ENCODE measurements at places on chromosomes 6 and 20.

DNA sequence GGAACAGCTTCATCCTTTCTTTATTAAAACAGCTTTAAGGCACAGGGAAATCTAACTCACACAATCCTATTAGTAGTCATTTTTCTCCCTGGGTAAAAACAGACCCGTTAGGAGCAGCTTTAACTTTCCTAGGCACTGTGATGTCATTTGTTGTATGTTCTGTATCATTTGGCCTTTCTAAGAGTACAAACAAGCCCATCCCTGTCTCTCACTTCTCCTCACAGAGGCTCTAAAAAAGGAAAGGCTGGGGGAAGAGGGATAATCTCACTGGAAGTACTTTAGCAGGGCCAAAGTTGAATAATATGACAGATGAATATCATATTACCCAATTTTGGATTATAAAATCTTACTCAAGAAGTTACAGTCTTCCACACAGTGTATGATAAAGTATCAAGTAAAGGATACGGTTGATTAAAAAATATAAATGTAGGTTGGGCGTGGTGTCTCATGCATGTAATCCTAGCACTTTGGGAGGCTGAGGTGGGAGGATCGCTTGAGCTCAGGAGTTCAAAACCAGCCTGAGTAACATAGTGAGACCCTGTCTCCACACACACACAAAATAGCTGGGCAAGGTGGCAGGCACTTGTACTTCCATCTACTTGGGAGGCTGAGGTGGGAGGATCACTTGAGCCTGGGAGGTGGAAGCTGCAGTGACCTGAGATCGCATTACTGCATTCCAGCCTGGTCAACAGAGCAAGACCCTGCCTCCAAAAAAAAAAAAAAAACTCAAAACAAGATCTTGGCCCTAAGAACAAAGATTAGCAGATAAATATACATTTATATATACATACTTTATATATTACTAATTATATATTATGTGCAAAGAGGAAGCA, 7.9 kb downstream of the NUDT3 start:
- DNase-seq = no peak

DNA sequence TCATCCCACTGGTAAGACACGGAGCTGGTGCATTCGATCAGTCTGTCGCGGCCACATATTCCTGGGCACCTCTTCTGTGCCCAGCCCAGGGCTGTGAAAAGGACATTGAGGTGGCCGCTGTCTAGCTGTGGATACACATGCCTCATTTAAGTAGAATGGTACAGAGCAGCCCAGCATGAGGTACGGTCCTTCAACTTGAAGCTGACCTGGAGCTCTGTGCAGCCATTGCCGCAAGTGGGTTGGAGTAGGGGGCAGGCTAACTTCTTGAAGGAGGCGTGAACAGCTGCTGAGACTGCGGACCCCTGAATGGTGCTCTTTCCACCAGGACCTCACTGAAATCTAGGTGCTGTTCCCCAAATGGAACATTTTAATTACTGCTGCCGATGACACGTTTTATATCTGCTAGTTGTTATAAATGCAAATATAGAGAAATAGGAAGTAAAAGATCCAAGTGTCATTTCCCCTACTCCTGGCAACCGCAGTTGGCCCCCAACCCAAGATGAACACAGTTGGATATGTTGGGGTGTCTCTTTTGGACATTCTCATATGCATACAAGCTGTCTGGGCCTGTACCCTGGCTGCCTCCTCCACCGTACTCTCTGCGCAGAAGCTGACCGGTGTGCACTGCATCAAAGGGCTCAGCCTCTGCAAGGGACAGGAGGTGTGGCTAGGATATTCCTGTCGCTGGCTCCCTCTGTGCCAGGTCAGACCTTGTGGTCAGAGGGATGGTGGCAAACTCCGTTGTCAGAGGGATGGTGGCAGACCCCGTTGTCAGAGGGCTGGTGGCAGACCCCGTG, 86.1 kb downstream of the CDC5L start:
- DNase-seq = no peak

- no peak for DNase-seq
Measured at GRCh38 chr6:125781314-125781868, 9.4 kb upstream of the NCOA7 start.

DNA sequence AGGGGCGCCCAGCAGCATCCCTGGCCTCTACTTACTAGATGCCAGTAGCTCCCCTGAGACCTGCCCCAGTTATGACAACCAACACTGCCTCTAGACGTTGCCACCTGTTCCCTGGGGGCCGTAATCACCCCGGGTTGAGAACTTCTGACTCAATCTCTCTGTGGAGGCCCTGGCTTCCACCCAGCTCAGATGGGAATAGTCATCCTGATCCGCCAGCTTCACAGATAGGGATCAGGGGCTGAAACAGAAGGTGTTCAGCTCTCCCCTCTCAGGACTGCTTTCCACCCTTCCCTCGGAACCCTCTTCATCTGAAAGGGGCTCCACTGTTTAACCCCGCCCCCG, 3.3 kb downstream of the CAPN11 start:
- no peak for DNase-seq

DNA sequence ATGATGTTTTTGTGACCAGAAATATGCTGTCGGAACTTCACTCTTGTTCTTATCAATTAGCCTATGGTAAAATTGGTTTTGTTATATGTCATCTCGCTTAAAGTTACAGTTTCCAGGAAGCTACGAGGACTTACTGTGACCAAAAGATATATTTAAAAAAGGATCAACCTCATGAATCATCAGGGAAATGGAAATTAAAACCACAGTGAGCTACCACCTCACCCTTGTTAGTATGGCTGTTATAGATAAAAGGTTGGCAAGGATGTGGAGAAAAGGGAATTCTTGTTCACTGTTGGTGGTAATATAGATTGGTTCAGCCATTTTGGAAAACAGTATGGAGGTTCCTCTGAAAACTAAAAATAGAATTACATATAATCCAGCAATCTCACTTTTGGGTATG, 14.3 kb upstream of the INSM1 start:
- DNase-seq = no peak

- DNase-seq = no peak
Measured at GRCh38 chr6:18561037-18561750, 174.0 kb downstream of the RNF144B start.

GRCh38 chr6:80541181-80541580, 434.7 kb downstream of the BCKDHB start:
- DNase-seq = peak; percentile 73

GRCh38 chr6:958488-958887, 265.5 kb upstream of the EXOC2 start:
- DNase-seq = peak; percentile 67

DNA sequence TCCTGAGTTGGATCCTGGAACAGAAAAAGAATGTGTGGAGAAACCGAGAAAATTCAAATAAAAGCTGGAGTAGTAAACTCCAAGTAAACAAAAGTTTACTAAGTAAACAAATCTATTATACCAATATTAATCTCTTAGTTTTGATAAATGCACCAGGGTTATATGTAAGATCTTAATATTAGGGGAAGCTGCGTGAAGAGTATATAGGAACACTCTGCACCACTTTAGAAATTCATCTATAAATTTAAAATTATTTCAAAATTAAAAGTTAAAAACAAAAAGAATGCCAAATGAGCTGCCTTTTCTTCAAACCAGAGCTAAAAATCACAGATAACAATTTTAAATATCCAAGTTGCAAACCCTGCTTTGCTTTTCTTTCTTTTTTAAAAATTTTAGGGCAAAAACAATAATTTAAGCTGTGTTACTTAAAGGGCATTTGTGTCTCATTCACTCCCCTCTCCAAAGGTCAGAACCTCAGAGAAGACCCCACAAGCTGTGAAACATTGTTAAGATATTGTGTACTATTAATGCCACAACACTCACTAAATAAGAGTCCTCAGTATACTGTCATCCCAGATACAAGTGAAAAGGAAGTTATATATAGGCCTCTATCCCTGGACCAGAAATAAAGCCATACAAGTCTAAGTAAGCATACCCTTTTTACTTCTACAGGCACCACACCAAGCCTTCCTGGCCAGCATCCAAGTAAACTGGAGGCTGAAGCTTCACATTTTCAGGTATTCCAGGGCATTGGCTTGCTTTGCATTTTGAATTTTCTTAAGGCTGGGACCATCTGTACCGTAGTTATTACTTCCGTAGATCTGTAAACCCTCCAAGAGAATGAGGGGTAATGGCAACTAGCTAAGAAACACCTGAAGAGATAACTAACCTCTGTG, 7.0 kb downstream of the DNAAF9 start:
- DNase-seq = no peak

GRCh38 chr6:145540741-145541140, 194.6 kb downstream of the EPM2A start:
- DNase-seq = no peak

Measured in non-pigmented ciliary epithelial cell (primary cell).